T-helper 9 cell (primary cell): ENCODE measurements at places on chromosomes 7 and 10.

DNA sequence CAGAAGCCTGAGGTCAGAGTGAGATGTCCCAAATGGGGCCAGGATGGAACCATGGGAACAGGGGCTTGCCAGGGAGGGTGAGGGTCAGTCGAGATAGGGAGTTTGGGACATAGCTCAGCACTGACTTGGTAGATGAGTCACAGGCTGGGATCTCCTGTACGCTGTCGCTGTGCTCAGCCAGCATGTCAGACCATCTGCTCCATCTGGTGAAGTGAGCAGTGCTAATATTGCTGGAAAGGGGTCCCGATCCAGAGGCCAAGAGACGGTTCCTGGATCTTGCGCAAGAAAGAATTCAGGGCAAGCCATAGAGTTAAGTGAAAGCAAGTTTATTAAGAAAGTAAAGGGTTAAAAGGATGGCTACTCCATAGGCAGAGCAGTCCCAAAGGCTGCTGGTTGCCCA, 505.6 kb downstream of the GALNT17 start:
- no peak for DNase-seq

DNA sequence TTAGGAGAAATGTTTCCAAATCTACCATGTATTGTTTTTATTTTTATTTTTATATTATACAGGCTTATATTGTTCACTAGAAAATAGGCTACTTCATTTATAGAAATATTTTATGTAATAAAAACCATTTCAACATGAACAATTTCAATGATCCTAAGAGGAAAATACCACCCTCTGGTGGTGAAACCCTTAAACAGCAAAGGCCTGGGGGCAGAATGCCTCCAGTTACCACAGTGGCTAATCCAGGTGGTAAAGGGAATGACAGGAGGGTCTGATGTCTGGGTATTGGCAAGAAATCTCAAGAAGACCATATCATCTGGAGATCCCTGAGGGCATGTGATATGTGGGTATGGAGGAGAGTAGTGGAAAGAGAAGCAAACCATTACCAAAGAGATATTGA, 19.3 kb downstream of the MACC1 start:
- DNase-seq, result no peak

DNA sequence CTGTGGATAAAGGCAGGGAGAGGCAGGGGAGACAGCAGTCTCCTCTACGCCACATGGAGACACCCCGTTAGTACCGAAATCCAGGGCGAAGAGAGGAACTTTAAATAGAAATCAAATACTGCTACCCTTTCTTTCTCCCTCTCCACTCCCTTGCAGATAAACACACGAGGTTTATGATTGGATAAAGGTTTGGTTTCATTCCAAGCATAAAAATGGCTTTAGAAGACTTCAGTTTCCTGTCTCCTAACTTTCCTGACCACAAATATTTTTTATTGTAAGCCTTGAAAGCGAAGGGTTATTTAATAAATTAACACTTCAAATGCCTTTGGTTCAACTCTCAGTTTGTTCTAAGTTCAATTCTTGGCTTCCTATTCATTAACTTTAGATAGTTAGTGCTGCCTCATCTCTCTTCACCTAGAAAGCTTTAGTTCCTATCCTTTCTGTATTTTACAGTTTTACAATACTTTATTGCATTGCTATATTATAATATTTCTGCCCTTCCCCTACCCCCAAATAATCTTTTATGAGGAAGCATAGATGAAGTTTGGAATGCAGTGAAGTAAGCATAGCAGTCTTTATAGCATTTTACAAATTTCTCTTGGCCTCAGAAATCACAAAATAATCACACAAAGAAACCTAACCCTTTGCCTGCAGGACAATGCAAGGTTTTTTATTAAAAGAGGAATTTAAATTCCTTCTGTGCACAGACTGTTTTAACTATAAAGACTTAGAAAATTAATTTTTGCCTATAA, 31.5 kb upstream of the ARID5B start:
- no peak for DNase-seq

DNA sequence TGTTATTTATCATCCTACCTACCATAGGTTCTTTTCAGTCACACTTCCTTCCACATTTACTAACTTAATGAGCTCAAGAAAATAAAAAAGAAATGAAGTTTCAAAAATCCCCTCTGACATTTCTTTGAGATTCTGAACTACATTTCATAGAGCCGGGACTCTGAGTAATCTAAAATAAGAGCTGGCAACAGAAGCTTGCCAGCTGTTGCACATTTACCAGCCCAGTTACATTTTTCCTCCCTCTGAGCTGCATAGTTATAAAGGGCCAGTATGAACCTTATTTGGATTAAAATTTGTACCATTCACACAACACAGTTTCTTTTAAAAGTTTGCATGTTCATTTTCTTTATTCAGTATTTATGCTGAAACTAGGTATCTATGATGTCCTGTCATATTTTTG, 119.5 kb upstream of the CAV2 start:
- DNase-seq, result no peak

GRCh38 chr10:72044417-72045041, 43.8 kb downstream of the SPOCK2 start:
- no peak for DNase-seq

DNA sequence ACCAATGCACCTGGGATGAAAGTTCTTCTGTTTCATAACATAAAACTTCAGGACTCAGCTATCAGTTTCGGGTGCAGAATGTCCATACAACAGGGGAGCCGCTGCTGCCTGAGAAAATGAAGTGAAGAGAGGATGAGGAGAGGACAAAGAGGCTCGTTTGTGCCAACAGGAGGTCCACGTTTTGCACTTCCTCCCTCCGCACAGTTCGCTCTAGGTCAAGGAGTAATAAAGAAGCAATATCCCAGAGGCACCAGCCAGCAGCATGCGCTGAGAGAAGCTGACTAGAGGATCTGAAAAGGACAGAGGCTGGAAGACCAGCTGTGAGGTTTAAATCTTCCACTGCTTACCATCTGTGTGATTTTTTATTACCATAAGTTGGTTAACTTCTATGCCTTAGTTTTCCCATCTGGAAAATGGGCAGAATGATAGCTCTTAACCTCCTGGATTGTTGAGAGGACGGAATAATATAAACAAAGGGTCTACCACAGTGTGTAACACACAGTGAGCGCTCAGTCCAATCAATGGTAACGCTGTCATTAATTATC, 709 bp downstream of the GPAM start:
- no peak for DNase-seq

DNA sequence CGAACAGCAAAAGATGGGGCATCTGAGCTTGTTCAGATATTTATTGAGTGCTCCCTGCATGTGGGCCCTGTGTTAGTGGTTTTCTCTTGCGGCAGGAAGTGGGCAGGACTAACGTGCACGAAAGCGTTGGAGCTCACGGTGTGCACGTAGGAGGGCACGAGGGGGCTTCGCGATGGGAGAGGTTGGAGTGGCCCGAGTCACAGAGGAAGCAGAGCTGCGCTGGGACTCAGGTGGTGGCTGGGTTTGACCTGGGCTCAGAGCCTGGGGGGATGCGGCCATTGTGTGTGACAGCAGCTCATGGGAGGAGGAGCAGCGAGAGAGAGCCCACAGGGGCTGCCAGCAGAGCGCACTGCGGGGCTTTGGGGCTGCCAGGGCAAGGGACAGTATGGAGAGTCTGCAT, 7.7 kb downstream of the ZSCAN25 start:
- peak; percentile 58 for DNase-seq

GRCh38 chr10:77974396-77975074, 48.0 kb upstream of the DLG5 start:
- no peak for DNase-seq

DNA sequence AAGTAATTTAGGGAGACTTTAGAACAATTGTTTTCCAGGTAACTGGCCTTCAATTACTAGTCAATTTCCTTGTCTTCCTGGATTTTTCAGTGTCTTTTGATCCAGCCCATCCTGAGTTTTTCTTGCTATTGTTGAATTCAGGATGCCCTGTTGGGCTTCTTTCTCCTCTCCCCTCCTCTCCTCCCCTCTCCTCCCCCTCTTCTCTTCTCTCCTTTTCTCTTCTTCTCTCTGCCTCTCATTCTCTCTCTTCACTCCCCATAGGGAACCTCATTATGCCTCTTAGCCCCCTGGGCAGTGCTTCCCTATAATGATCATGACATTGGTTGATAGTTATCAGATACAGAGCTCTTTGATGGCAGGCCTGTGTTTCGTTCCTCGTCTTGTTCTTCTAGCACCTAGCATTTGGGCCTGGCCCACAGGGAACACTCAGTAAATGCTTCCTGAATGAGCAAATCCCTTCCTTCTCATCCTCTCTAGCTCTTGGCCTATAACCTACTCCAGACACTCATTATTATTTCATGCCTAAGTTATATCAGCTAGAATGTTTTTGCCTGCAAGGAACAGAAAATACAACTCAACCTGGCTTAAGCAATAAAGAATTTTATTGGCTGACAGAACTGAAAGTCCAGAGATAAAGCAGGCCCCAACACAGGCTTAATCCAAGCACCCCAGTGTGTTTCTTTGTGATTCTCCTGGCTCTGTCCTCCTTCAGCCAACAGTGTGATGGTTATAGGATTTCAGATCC, 56.8 kb downstream of the CACNB2 start:
- no peak for DNase-seq

GRCh38 chr10:92972066-92972870, 88.3 kb upstream of the CYP26C1 start:
- no peak for DNase-seq
